Myocyte (in vitro differentiated cells): ENCODE measurements at places on chromosomes 2 and 18.

DNA sequence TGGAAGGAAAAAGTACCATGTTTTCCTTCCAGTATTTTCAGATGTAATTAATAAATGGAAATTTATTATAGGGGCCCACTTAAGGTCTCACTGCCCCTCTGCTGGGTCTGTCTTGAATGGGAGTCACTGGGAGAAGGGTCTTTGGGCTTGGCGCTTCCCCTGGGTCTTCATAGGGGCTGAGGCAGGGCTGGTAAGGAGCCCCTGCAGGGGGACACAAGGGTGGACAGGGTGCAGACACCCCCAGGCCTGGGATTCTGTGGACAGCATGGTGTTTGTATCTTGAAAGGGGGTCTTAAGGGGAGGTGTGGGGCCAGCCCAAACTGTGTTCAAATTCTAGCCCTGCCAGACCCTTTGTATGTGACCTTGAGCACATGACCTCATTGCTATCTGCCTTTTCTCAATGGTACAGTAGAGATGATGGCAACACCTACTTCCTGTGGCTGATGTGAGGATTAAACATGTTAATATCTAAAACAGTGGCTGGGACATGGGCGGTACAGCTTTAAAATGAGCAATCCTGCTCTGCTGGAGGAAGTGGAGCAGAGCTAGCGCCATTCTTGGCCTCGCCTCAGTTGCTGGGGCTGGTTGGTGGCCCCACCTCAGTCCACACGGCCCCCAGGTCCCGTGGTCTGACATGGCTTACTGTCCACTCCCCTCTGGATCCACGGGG lies 71.6 kb downstream of the GNAL start:
- DNase-seq: no peak

- peak; percentile 71 for DNase-seq
These were observed 34.1 kb downstream of the ODC1 start for GRCh38 chr2:10413991-10414451.

DNA sequence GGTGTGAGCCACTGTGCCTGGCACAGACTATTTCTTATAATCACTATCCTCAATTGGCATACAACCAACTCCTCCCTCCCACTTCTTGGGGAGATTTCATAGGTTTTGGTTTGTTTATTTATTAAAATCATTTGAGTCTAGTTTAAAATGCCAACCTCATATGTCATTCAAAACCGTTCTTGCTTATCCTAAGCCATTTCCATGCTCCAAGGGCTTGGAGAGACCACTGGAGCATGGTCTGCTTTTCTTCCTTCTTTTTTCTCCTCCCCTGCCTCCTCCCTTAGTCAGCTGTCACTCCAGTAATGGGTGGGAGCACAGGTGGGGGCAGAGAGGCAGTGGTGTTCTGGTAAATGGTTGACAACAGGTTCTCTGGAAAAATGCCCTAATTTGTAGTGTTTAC lies 20.4 kb upstream of the KCNS3 start:
- DNase-seq: no peak

GRCh38 chr2:165833156-165833555 lies 39.1 kb upstream of the GALNT3 start:
- DNase-seq: peak; percentile 31

DNA sequence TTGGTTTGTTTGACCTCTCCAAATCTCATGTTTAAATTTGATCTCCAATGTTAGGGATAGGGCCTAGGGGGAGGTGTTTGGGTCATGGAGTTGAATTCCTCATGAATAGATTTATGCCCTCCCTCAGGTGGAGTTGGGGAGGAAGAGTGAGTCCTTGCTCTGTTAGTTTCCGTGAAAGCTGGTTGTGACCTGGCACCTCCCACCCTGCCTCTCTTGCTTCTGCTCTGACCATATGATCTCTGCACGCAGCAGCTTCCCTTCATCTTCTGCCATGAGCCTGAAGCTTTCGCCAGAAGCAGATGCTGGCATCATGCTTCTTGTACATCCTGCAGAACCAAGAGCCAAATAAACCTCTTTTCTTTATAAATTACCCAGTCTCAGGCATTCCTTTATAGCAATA lies 231.6 kb upstream of the ERBB4 start:
- DNase-seq: no peak

DNA sequence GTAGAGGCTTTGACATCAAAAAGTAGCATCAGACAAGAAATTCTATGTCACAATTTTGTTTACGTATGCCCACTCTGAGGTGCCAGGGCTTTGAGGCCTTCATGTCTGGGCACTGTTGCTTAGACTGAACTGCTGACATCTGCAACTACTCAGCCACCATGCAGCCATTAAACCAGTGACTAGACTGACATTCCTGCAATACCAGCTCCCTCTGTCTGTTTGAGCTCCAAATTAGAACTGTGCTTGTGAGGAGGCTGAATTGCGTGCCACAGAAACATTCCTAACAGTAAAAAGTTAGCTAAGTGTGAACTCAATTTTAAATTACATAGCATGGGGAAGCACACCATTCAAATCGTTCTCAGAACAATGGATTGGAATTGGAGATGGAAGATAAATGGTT lies 163.2 kb downstream of the INSIG2 start:
- DNase-seq: peak; percentile 8

- no peak for DNase-seq
These were observed 44.5 kb downstream of the COMMD1 start for GRCh38 chr2:61949714-61950560.

- DNase-seq: peak; percentile 9
These were observed 173.0 kb upstream of the GATA6 start for GRCh38 chr18:21996351-21996826.

- DNase-seq: no peak
These were observed 12.2 kb downstream of the MYO3B start for GRCh38 chr2:170190172-170190571.

- DNase-seq: peak; percentile 59
These were observed 127.4 kb downstream of the DPP4 start for GRCh38 chr2:161946489-161947107.

- DNase-seq: no peak
These were observed 3.8 kb downstream of the C18orf32 start for GRCh38 chr18:49483198-49483597.

- DNase-seq: no peak
These were observed 6.9 kb downstream of the SNORC start for GRCh38 chr2:232876978-232877441.

- DNase-seq: no peak
These were observed 13.2 kb downstream of the REV1 start for GRCh38 chr2:99476629-99477028.

- DNase-seq: no peak
These were observed 106.2 kb downstream of the CYRIA start for GRCh38 chr2:16559278-16560067.

DNA sequence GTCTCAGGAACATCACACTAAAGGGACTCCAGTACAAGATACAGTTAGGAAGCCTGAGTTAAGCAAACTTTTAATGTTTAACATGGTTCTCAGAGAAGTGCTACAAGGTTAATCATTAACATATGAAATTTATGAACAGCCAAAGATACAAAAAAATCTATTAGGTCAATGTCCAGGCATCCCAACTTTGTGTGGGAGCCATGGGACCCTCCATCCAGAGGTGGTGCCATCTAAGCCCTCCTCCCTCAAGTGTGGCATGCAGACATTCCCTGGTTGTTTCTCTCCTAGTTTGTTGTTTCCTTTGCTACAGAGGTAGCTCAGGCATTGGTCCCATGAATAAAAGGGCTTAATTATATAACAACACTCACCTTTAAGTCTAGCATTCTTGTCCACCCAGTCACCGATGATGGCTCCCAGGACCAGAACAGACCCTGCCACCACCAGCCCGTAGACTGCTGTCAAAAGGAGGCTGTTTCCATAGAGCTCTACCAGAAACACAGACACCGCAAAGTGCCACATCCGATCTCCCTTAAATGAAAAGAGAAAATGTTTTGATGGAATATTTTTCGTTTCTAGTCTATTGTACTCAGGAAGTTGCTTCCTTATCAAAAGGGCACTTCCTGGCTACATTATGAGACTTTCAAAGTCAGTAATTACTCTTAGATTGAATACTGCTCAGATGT lies 5.7 kb downstream of the SLC40A1 start:
- DNase-seq: no peak

DNA sequence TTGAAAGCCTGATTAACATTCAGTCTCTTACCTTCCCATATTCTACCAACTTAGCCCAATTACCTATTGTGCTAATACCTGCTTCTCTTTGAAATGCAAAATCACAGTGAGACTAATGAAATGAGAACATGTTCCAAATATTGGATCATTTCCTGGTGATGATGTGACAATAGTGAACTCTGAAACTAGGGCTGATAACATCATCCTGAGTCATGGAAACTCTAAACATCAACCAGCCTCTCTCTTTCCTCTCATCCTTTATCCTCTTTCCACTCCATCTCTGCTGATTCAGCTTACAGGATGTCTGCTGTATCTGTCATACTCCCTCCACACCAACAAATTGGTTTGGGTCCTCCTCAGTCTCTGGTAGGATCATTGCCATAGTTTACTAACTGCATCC lies 98.8 kb upstream of the NCKAP5 start:
- no peak for DNase-seq

GRCh38 chr2:105853354-105854088 lies 108.8 kb downstream of the NCK2 start:
- no peak for DNase-seq

DNA sequence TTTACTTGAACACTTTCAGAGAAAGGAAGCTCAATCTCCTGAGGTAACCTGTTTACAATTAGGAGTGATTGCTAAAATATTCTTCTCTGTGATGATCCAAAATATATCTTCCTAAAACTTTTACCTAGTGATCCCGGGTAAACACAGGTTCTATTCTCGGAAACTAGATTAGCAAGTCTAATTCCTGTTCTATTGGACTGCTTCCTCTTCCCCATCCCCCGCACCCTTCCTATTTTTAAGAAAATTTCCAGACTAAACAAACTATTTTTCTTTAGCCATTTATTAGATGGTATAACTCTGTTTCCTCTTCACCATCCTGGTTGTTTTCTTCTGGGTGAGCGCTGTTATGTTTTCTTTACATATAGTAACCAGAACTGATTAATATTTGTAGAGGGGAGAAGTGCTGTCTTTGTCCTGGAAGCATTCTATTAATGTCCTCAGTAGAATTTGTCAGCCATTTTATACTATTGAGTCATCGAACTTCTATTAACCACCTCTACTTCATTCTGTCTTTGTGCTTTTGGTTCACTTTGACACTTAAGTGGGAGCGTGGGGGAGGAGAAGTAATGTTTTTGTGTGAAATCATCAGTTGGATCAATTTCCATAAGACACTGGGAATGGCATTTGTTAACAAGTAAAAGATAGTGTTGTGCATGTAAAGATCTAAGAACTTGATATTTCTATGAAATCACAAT lies 31.8 kb downstream of the CREB1 start:
- peak; percentile 37 for DNase-seq

GRCh38 chr2:54052825-54053718 lies 62.3 kb upstream of the ACYP2 start:
- DNase-seq: no peak

DNA sequence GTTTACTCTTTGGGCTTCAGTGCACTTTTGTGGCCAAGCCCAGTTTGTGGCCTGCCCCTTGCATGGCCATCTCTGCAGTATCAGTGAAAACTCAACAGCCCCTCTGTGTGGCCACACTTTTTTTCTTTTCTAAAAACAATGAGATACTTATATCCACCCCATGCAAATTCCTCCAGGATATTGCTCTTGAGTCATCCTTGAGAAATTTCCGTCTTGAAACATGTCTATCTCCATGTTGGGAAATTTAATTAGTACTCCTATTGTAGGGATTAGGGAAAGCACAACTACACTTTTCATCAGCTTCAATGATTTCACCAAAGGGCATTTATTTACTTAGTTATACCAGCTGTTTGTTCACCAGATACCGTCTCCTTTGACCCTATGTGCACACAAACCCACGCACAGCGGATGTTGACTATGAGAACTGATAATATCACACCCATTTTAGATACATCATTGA lies 993.1 kb downstream of the TSN start:
- DNase-seq: no peak

DNA sequence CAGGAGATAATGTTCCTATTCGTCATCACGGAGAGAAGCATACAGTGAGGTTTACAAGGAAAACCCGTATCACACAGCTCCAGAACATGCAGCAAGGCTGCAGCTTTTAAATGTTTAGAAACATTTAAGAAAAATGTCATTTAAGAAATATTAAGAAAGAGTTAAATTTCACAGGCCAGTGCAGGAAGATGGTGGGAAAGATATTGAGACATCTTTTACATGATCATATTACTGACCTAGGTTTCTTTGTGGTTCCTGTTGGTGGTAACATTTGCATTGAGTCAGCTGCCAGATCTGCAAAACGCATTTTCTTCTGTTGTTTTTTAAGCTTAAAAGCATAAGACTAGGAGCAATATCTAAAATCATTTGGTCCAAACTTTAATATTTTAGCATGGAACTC lies 44.9 kb downstream of the CPO start:
- peak; percentile 26 for DNase-seq

- DNase-seq: peak; percentile 91
These were observed 93.9 kb upstream of the LGALSL start for GRCh38 chr2:64359892-64360657.

GRCh38 chr2:212135739-212136138 lies 402.9 kb downstream of the ERBB4 start:
- peak; percentile 6 for DNase-seq

GRCh38 chr18:43668866-43669265 lies 391.6 kb upstream of the SYT4 start:
- DNase-seq: no peak

- DNase-seq: peak; percentile 84
These were observed 39.2 kb downstream of the EPAS1 start for GRCh38 chr2:46336283-46336959.

DNA sequence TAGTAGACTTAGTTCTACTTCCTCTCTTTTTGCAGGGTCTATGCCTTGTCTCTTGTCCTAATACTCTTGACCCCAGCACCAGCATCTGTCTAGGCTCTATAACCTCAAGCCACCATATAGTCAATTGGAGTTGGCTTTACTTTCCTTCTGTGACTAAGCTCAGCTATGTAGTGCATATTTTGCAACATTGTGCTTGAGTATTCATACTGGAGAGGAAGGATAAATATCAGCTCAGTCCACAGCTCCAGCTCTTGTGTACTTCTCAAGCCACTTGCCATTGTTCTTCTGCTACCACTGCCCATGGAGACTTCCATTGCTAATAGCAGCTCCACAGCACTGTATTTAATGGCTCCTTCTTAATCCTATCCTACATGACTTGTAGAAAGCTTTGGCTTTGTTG lies 35.5 kb upstream of the CD28 start:
- DNase-seq: no peak
